Stomach (tissue), 19 donors: ENCODE measurements at places on chromosomes 13 and 19. TPM values are rescaled to one million over a fixed set of nuclear protein-coding genes. Genes with fewer than 3 reads are reported as not detected.

Gene APC2
- total RNA-seq = 0.89 TPM

Gene ERICH4
- total RNA-seq = not detected

Gene CYP2B6
- not detected for total RNA-seq

Gene CDC42EP5
- 29.7 TPM for total RNA-seq

Gene NCR1
- not detected for total RNA-seq

Gene EBI3
- total RNA-seq = 0.55 TPM

Gene TNFSF13B
- 3.1 TPM for total RNA-seq

Gene CAPN12
- 33.3 TPM for total RNA-seq

Gene ADM5
- total RNA-seq = not detected

- H3K4me3 ChIP-seq = no peak overlapping the region
- H3K27ac ChIP-seq = no peak overlapping the region
- no peaks in the 10 kb centered on the region for H3K27me3 ChIP-seq
- no peaks in the 10 kb centered on the region for H3K36me3 ChIP-seq
Measured at GRCh38 chr13:80249516-80250212, 91.3 kb downstream of the SPRY2 start.

GRCh38 chr19:38389101-38389925 is 816 bp downstream of the SPRED3 start:
- DNase-seq = peak; percentile 60
- peaks cover 13% of the 10 kb centered on the region for H3K36me3 ChIP-seq
- H3K4me1 ChIP-seq = peaks cover 39% of the 10 kb centered on the region
- peaks cover 24% of the 10 kb centered on the region for H3K27me3 ChIP-seq
- no peak overlapping the region for H3K27ac ChIP-seq
- peak overlapping the region; percentile 53 for H3K4me3 ChIP-seq

DNA sequence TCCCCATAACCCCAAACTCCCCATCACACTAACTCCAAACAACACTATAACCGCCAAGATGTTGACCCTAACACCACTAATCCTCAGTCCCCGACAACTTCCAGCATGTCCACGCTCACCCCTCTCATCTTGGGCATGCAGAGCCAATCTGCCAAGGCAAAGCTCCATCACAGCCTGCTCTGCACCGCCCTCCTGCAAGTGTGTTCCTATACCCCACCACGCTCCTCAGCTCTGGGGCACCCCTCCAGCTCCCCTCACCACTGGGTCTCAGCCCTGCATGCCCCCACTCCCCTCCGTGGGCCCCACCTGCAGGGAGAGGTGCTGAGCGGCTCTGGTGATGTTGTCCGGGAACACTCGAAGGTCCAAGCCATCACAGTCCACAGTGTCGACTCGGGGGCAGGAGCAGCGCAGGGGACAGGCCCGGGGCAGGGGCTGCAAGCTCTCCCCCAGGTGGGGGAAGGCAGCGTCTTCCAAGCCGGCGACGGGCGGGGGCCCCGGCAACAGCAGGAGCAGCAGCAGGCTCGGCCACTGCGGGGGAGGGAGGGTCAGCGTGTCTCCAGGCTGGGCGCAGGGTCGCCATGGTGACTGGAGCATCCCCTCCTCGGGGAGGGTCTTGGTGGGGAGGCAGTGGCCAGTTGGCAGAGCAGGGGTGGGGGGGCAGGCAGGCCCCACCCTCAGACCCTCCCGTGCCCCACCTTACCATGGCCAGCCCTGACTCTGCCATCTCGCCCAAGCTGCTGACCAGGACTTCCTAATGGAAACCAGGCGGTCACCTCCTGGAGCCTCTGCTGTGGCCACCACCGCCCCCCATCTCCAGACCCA is 527 bp downstream of the PODNL1 start:
- H3K4me1 ChIP-seq = no peaks in the 10 kb centered on the region
- peaks cover 62% of the 10 kb centered on the region for H3K27me3 ChIP-seq
- no peak overlapping the region for H3K4me3 ChIP-seq
- DNase-seq = no peak

- no peak for DNase-seq
- peaks cover 88% of the 10 kb centered on the region for H3K4me1 ChIP-seq
- H3K27ac ChIP-seq = peak overlapping the region; percentile 64
- peak overlapping the region; percentile 8 for H3K4me3 ChIP-seq
- H3K27me3 ChIP-seq = no peaks in the 10 kb centered on the region
Measured at GRCh38 chr19:15304140-15304705, 28.1 kb downstream of the BRD4 start.

DNA sequence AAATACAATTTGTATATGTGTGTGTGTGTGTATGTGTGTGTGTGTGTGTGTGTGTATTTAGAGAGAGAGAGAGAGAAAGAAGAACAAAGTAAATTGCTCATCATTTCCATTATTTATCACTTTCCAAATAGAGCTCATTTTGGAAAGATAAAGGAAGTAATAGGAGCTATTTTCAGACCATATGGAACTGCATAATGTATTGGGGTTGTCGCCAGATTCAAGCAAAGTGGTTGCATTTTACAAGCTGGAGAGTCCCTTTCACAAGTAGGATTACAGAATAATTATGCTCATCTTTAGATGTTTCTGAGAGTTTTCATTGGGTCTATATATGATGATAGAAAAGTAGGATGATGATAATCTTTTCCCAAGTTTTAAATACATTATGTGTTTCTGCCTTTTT is 842.7 kb upstream of the SLC10A2 start:
- H3K4me3 ChIP-seq = no peak overlapping the region
- H3K4me1 ChIP-seq = no peaks in the 10 kb centered on the region
- H3K27me3 ChIP-seq = no peaks in the 10 kb centered on the region
- no peak for DNase-seq
- no peaks in the 10 kb centered on the region for H3K36me3 ChIP-seq
- no peak overlapping the region for H3K27ac ChIP-seq

- H3K4me1 ChIP-seq = peaks cover 15% of the 10 kb centered on the region
- peak; percentile 63 for DNase-seq
- peaks cover 42% of the 10 kb centered on the region for H3K27me3 ChIP-seq
- H3K27ac ChIP-seq = no peak overlapping the region
Measured at GRCh38 chr19:45798995-45799517, 6.4 kb upstream of the DMWD start.

- no peak overlapping the region for H3K4me3 ChIP-seq
- DNase-seq = no peak
- no peak overlapping the region for H3K27ac ChIP-seq
- no peaks in the 10 kb centered on the region for H3K27me3 ChIP-seq
Measured at GRCh38 chr19:40006273-40006691, 9.4 kb downstream of the ZNF546 start.

- peak overlapping the region; percentile 57 for H3K27ac ChIP-seq
- peaks cover 35% of the 10 kb centered on the region for H3K36me3 ChIP-seq
- H3K27me3 ChIP-seq = no peaks in the 10 kb centered on the region
- peaks cover 68% of the 10 kb centered on the region for H3K4me1 ChIP-seq
- no peak for DNase-seq
- H3K4me3 ChIP-seq = no peak overlapping the region
Measured at GRCh38 chr19:47507924-47508553, 6.8 kb downstream of the NAPA start.

DNA sequence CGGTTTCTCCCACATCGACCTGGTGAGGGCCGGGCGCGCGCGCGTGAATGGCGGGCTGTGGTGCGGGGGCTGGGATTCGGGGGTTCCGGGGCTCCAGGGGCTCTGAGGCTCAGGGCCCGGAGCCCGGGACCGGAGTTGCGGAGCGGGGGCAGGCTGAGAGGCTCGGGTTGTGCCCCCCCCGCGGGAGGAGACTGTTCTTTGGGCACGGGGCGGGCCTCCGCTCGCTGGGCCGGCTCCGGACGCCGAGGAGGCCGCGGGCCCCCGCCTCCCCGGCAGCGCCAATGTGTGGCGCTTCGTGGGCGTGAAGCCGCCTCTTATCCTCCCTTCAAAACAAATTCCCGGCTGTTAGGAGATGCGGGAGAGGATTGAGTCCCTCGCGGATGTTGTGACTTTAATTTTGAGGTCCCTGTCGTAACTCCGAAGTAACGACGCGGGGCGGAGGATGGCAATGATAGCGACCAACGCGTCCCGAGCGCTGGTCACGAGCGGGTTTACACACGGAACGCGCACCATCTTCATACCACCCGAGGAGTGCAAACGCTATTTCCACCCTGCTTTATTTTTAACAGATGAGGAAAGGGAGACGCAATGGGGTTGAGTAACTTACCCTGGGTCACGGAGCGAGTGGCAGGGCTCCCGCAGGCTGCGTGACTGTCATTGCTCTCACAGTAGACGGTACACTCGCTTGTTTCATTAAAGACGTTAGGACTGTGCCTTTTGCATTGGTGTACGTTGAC is 536 bp downstream of the UBA2 start:
- peaks cover 26% of the 10 kb centered on the region for H3K36me3 ChIP-seq
- H3K4me1 ChIP-seq = peaks cover 36% of the 10 kb centered on the region
- no peaks in the 10 kb centered on the region for H3K27me3 ChIP-seq
- H3K4me3 ChIP-seq = peak overlapping the region; percentile 99

DNA sequence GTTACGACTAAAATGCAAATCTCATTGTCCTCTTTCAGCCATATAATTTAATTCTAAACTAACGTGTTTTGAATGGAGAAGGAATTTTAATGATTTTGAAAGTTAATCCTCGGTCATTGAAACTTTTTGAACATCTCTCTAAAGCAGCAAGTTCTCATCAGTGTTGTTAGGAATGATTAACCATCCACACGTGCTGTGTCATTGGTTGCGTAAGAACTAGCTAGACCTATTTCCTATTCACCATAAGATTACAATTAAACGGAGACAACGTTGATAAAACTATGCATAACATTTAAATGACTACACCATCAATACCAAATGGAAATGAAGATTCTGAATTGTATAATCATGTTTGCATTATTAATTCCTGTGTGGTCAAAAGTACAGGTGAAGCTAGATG is 155.6 kb upstream of the IRS2 start:
- no peaks in the 10 kb centered on the region for H3K27me3 ChIP-seq
- DNase-seq = no peak
- no peaks in the 10 kb centered on the region for H3K36me3 ChIP-seq
- H3K4me1 ChIP-seq = no peaks in the 10 kb centered on the region

DNA sequence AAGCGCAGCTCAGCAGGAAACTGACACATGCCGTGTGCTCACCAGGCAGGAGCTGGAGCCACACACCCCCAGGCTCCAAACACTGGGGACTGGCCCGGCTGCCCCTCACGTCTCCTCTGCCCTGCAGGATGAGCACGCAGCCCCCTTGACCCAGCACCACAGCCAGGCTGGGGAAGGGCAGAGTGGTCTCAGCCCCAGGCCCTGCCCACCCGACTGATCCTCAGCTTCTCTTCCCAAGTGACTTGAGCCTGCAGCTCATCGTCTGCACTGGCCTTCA is 20.3 kb downstream of the GRTP1 start:
- no peak for DNase-seq
- no peak overlapping the region for H3K4me3 ChIP-seq
- no peak overlapping the region for H3K27ac ChIP-seq

- no peak overlapping the region for H3K4me3 ChIP-seq
- no peaks in the 10 kb centered on the region for H3K36me3 ChIP-seq
- H3K27ac ChIP-seq = no peak overlapping the region
Measured at GRCh38 chr19:38993271-38993670, 17.7 kb upstream of the FBXO17 start.

DNA sequence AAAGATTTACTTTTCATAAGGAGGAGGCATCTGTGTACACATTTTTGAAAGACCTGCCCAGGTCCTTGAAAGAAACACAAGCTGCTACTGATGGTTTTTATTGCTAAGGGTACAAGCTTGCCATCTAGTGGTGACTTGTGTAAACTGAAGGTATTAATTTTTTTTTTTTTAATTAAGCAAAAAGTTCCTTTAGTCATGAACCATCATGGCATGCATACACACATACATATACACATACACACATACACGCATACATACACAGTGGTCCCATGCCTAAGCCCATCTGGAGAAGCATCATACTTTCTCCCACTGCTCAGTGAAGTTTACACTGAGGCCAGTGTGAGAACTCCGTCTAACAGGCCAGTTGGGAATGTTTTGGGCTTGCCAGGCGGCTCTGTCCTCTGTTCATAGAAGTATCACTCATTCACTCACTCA is 312.5 kb downstream of the DCLK1 start:
- H3K36me3 ChIP-seq = no peaks in the 10 kb centered on the region
- peaks cover 8% of the 10 kb centered on the region for H3K4me1 ChIP-seq
- no peaks in the 10 kb centered on the region for H3K27me3 ChIP-seq
- H3K4me3 ChIP-seq = no peak overlapping the region
- no peak overlapping the region for H3K27ac ChIP-seq

DNA sequence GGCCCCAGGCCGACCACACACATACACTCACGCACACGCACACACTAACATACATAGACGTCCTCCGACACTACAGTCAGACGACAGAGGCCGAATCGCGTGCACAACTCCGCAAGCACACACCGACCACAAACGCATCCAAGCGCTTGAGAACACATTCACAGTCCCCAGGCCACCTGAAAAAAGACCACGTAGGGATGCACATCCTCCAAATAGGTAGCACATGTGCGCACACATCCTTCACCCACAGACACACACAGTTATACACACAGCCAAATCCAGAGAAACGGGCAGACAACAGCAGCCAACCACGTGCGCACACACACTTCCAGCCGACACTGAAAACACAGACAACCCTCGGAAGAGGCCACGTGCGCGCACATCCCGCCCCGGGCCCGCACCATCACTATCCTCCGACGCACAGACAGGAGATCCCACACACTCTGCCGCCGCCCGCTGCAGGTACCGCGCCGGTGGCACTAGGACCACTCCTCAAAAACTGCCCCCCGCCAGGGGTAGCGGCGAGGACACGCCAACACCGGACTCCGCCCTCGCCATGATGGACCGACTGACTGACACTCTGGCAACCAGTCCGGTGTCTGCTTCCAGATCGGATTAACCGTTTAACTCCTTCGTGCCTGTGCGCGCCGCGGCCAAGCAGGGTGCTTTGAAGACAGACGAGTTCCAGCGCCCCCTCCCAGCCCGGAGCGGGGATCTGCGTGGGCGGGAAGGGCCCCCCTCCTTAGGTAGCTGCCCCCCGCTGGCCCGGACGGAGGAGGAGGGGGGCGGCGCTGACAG is 493 bp upstream of the PDE4A start:
- peaks cover 46% of the 10 kb centered on the region for H3K4me1 ChIP-seq
- H3K36me3 ChIP-seq = no peaks in the 10 kb centered on the region
- H3K4me3 ChIP-seq = no peak overlapping the region
- no peak overlapping the region for H3K27ac ChIP-seq

GRCh38 chr13:28171266-28171665 is 32.9 kb downstream of the PAN3 start:
- H3K36me3 ChIP-seq = no peaks in the 10 kb centered on the region
- H3K27ac ChIP-seq = no peak overlapping the region
- no peaks in the 10 kb centered on the region for H3K27me3 ChIP-seq
- no peak overlapping the region for H3K4me3 ChIP-seq
- no peak for DNase-seq

DNA sequence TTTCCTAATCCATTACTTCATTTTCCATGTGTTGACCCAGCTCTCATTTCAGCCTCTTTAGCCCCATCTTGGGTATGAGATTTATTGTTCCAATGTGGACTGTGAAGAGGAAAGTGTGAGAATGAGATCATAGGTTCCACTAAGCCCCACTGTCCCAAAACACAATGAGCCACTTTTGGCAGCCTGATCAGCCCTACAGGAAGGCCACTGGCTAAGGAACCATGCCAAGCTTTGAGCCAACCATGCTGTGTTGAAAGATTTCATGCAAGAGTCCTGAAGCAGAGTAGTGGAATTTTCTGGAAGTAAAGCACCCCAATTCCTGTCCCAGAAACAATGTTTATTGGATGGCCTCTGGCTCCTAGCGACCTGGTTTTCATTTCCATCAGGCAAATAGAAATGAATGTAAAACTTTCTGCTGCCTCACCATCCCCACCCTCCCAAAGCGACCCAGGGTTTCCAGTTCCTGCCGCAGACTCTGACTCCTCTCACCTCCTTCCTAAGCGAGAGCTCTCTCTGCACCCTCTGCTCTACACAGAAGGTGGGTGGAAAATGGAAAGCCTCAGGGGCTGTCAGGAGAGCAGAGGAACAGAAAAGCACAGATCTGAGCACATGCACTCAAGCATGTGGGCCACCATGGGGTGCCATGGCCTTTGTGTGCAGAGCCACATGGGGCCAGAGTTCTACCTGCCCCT is 73.1 kb downstream of the KCTD12 start:
- no peak overlapping the region for H3K4me3 ChIP-seq
- no peak overlapping the region for H3K27ac ChIP-seq
- H3K4me1 ChIP-seq = peaks cover 3% of the 10 kb centered on the region
- H3K36me3 ChIP-seq = no peaks in the 10 kb centered on the region
- peak; percentile 52 for DNase-seq
